ENCODE measurements at places on chromosomes 6 and 20.

DNA sequence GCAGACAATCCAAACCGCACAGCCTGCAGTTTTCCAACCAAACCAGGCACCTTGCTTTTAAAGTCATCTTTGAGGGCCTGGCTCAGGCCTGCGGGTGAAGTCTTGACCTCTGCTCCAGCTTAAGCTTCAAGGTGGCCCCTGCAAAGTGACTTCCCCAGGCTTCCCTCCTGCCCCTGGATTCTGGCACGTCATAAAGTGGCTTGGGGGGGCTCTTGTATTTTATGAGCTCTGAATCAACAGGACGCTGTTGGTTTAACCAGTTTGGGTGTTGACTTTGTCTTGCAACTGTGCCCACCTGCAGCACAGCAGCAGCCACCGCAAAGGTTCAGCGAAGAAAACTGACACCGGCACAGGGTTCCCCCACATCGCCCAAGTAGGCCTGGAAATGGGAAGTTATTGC is 81.2 kb downstream of the NFATC2 start:
- no peak for DNase-seq

DNA sequence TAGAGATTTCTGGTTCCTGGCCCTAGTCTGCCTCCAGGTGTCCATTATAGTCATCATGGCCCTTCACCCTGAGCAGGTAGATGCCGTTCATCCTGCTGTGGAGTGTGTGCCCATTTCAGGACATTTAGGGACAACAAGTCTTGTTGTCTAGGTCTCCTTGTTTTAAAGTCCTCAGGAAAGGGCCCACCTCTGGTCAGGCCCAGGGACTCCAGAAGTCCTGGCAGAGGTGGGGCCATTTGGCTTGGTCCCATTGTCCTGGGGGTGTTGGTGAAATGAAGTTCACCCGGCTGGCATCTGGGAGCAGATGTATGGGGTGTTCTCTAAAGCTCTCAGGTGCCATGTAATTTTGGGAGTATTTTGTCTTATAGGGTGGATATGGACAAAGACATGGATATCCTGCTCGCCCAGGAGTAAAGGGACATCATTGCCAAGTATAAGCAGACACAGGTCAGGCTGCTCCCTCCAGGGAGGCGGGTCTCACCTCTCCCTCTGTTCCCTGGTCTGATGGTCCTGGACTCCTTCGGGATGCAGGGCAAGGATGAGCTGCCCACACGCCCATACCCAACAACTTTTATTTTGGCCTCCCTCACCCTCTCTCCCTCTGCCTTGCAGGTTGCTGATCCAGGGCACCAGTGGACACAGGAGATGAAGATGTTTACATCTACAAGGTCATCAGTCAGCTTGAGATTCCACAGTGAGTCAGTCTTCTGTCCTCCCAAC is 31.7 kb upstream of the MAS1L start:
- DNase-seq: no peak

GRCh38 chr20:3340443-3340842 is 67.0 kb downstream of the DNAAF9 start:
- DNase-seq: no peak

GRCh38 chr6:109927052-109927451 is 51.1 kb upstream of the GPR6 start:
- DNase-seq: no peak

GRCh38 chr6:111329882-111330633 is 153.0 kb downstream of the REV3L start:
- DNase-seq: no peak
